Pancreas (tissue), 10 donors: ENCODE measurements at places on chromosomes 1 and 21. TPM values are rescaled to one million over a fixed set of nuclear protein-coding genes. Genes with fewer than 3 reads are reported as not detected.
A peak's percentile ranks its signal among the peaks of the same experiment; 100 is the strongest.

FLG2 gene
- total RNA-seq = not detected

DNA sequence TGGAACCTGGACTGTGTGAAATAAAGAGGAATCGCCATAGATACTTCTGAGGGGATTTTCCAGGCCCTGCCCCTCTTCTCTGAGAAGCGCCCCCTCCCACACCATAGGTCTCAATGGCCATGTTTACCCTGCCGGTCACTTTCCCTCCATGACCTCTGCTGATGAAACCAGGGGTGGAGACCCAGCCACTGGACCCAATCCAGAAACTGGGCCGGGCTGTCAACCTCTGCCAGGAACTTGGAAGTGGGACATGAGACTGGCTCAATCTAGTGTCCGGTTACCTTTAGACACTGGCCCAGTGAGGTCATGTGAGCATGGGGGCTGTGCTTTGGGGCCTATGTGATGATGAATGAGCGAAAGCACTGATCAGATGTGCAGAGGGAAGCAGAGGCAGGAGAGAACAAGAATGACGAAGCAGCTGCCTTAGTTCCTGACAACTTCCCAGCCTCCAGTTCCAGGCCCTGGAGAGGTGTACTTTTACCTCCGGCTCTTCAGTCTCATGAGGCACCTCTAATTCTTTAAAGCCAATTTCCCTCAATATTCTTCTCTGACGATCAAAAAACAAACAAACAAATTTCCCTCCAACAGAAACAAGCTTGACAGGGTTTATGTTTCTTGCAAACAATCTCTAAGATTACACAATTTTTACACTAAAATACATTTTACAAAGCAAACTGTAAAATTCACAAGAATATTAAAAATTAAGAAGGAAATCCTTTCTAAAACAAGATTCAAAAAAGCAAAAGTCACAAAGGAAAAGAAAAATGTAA is 4.9 kb downstream of the ASAP3 start:
- H3K27ac ChIP-seq = peak overlapping the region; percentile 69
- H3K4me1 ChIP-seq = peaks cover 4% of the 10 kb centered on the region
- H3K27me3 ChIP-seq = no peaks in the 10 kb centered on the region
- no peaks in the 10 kb centered on the region for H3K36me3 ChIP-seq

GRCh38 chr1:153626904-153627714 is at the start of gene S100A13:
TSS of gene S100A13 (minus strand) at chr1:153627505. CDS start at chr1:153626472, 1,033 bp downstream.
- peaks cover 5% of the 10 kb centered on the region for H3K36me3 ChIP-seq
- DNase-seq = peak; percentile 81
- no peaks in the 10 kb centered on the region for H3K27me3 ChIP-seq
- H3K27ac ChIP-seq = peak within 1 kb of the TSS; percentile 44

DNA sequence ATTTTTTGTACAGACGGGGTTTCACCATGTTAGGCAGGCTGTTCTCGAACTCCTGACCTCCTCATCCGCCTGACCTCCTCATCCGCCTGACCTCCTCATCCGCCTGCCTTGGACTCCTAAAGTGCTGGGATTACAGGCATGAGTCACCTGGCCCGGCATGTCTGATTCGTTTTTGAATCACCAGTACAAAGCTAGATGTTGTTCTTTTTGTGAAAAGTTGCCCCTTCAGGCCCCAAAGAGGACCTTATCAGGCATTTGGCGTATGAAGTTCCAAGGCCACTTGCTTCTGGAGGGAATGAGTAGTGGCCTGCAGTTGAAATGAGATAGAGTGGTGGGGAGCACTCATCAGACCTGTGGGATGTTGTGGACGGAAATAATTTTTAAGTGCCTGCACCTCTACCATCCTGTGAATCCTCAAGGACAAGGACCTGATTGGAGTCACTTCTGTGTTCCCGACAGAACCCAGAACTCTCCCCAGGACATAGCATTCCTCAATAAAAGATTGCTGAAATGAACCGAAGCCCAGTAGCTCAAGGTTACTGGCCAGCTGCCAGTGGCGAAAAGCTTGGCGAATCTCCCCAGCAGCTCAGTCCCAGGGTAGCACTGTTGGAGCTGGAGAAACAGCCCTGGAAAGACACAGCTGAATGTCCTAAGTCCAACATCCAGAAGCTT is 50.1 kb downstream of the NDUFS5 start:
- H3K4me3 ChIP-seq = no peak overlapping the region
- peak; percentile 84 for DNase-seq
- no peaks in the 10 kb centered on the region for H3K27me3 ChIP-seq
- H3K27ac ChIP-seq = no peak overlapping the region
- no peaks in the 10 kb centered on the region for H3K4me1 ChIP-seq
- no peaks in the 10 kb centered on the region for H3K36me3 ChIP-seq

- no peak overlapping the region for H3K27ac ChIP-seq
- no peaks in the 10 kb centered on the region for H3K36me3 ChIP-seq
- no peaks in the 10 kb centered on the region for H3K27me3 ChIP-seq
- H3K4me1 ChIP-seq = no peaks in the 10 kb centered on the region
- DNase-seq = no peak
These were observed 192.8 kb upstream of the NRIP1 start for GRCh38 chr21:15257646-15258045.

DNA sequence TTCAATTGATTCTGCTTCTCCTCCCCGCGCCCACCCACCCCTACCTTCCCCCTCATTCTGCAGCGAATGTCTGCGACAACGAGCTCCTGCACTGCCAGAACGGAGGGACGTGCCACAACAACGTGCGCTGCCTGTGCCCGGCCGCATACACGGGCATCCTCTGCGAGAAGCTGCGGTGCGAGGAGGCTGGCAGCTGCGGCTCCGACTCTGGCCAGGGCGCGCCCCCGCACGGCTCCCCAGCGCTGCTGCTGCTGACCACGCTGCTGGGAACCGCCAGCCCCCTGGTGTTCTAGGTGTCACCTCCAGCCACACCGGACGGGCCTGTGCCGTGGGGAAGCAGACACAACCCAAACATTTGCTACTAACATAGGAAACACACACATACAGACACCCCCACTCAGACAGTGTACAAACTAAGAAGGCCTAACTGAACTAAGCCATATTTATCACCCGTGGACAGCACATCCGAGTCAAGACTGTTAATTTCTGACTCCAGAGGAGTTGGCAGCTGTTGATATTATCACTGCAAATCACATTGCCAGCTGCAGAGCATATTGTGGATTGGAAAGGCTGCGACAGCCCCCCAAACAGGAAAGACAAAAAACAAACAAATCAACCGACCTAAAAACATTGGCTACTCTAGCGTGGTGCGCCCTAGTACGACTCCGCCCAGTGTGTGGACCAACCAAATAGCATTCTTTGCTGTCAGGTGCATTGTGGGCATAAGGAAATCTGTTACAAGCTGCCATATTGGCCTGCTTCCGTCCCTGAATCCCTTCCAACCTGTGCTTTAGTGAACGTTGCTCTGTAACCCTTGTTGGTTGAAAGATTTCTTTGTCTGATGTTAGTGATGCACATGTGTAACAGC is 339.9 kb downstream of the NTNG1 start:
- no peak overlapping the region for H3K4me3 ChIP-seq
- H3K36me3 ChIP-seq = no peaks in the 10 kb centered on the region
- DNase-seq = no peak
- H3K4me1 ChIP-seq = no peaks in the 10 kb centered on the region
- H3K27me3 ChIP-seq = no peaks in the 10 kb centered on the region
- no peak overlapping the region for H3K27ac ChIP-seq
